ENCODE measurements at places on chromosomes 4 and X.

- DNase-seq = no peak
Measured at GRCh38 chrX:65731684-65732289, 64.3 kb downstream of the MSN start.

DNA sequence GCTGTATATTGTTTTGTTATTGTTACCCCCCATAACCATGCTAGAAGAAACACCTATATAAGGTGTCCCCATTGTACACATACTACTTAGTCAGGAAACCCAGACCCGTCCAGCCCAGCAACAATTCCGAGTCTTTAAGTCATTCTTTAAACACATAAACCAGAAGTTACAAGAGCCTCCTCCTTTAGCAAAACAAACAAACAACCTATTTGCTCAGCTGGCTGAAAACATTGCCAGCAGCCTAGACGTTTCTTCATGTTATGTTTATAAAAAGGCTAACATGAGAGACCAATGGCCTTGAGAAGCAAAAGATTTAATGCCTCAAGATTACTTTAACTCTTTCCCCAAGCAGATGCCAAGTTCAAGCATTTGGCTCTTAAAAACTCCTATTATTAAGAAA, 1.4 kb downstream of the ACOX3 start:
- no peak for DNase-seq

- DNase-seq = no peak
Measured at GRCh38 chr4:155234206-155234605, 25.8 kb downstream of the NPY2R start.

- DNase-seq = no peak
Measured at GRCh38 chrX:20397587-20397986, 130.9 kb upstream of the RPS6KA3 start.

- DNase-seq = no peak
Measured at GRCh38 chr4:4758681-4759080, 100.8 kb upstream of the MSX1 start.

GRCh38 chr4:40057586-40058091, 989 bp downstream of the N4BP2 start:
- DNase-seq = peak; percentile 29

- no peak for DNase-seq
Measured at GRCh38 chr4:122997463-122998101, 75.2 kb upstream of the NUDT6 start.

GRCh38 chr4:86730310-86730709, 118.9 kb downstream of the SLC10A6 start:
- DNase-seq = no peak

DNA sequence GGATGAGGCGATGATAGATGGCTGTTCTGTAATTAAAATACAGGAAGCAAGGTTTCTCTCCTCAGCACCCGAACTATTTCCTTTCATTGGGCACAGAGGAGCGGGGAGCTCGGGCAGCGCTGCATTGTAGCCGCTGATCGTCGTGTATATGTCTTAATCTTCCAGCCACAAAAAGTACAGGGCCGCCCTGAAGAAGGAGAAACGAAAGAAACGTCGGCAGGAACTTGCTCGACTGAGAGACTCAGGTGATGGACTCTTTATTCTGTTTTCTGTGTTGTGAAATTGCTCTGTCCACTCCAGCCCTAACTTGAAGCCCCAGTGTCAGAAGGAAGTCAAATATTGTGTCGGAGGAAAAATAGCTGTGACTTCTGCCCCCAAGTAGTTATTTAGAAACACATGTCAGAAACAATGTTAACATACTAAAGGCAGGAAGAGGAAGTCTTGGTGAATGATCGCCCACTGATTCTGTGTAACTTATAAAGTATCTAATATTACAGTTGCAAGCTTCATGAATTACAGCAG, 546 bp downstream of the ZRSR2 start:
- DNase-seq = no peak

GRCh38 chr4:84799318-84799717, 167.2 kb downstream of the WDFY3 start:
- no peak for DNase-seq

GRCh38 chrX:123807835-123808416, 51.9 kb upstream of the XIAP start:
- no peak for DNase-seq

GRCh38 chrX:83845397-83845796, 15.5 kb upstream of the CYLC1 start:
- no peak for DNase-seq

DNA sequence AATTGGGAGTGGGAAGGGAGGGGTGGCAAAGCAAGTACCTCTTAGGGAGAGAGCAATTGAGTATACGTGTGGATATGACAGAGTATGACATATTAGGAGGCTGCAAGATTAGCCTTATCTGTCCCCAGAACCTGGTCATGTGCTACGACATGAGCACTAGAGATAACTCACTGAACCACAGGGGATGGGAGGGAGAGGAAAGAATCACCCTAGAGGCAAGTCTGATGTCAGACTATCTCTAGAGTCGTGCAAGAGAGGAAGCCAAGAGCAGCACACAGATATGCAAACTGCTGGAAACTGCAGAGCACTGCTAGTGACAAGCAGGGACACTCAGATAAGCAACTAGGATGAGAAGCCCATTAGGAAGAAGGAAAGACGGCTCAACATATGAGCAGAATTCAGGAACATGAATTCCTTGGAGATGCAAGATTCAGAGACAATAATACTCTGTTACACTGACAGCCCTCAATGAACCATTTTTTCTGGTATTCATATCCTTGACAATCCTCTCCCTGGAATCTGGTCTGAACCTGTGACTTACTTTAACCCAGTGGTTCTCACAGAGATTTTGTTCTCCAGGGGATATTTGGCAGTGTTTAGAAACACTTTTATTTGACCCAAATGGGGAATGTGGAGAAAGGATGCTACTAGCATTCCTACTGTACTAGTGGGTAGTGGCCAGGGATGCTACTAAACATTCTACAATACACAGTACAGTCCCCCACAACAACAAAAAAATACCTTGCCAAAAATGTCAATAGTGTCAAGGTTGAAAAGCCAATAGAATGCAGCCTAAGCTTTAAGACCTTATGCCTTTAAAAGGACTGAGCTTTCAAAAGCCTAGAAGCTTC, 84.0 kb upstream of the BMP2K start:
- DNase-seq = no peak

GRCh38 chr4:71126719-71127118, 133.3 kb downstream of the DCK start:
- DNase-seq = no peak

DNA sequence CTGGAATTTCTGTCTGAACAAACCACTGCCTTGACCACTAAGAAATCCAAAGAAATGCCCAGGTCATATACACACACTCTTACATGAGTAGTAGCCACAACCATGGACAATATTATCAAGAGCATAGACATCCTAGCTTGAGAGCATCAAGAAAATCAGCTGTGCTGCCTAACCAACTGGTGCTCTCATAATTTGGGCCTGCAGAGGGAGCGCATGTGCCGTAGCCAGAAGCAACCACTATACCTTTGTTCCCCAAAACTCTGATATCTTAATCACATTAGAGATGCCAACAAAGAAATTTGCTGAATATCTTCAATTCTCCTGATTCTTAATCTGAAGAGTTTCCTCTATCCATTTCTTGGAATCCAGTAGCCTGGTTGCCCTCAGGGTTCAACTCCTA, 163.6 kb downstream of the ZNF674 start:
- DNase-seq = no peak

- DNase-seq = no peak
Measured at GRCh38 chrX:64195862-64196261, 9.6 kb downstream of the AMER1 start.

DNA sequence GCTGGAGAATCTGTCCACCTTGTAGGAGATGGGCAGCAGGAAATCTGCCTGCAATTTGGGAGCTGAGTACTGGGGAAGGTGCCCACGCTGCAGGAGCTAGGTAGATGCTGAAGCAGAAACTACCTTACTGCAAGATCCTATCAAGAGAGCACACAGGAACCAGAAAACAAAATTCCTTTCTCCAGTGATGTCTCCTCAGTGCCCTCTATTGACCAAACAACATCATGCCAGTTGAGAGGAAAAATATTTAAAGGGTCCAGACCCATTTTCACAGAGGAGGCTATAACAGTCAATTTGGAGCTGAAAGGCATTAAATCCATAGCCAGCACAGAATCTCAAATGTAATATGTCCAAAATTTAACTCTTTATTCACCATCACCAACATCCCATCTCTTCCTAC, 406.8 kb downstream of the SLITRK2 start:
- no peak for DNase-seq

- no peak for DNase-seq
Measured at GRCh38 chr4:42519803-42520417, 122.6 kb downstream of the SHISA3 start.

DNA sequence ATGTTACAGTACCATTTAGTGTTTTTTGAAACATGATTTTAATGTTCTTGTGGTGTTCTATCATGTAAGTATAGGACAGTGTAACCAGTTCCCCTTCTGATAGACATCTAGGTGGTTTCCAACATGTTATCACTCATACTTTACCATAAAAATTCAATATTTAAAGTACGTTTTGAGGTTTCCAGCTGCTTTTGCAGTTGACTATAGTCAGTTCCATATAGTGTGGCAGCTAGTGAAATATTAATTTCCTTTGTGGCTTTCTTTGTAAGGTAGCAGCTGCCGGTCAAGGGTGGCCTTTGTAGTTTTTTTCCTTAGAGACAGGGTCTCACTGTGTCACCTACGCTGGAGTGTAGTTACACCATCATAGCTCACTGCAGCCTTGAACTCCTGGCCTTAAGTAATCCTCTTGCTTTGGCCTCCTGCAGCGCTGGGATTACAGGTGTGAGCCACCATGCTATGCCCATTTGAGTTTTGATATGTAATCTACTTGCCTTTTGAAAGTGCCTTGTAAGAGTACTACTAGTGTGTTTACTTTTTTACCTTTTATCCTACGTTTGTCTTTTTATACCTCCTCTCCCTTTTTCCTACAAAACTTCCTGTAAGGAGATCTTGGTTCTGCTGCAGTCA, 63.0 kb downstream of the ARHGAP10 start:
- no peak for DNase-seq

GRCh38 chr4:186826006-186826405, 102.3 kb upstream of the FAT1 start:
- DNase-seq = no peak

- DNase-seq = no peak
Measured at GRCh38 chrX:102593367-102593766, 5.9 kb upstream of the ARMCX5 start.

DNA sequence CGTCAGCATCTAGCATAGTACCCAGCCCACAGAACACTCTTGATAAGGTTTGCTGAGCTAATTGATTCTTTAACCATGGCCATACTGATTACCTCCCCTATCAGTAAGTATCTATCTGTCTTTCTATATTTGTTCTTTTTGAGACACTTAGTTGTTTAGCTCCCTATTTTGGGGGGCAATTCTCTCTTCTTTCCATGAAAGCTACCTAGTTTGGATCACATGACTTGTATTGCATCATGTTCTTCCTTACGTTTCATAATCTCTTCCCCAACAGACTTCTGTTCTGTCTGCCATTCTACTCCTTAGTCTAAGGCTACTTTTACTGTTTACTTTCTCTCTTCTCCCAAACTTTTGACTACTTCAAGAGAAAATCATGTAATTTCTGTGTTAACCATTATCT, 39.0 kb downstream of the TBC1D19 start:
- DNase-seq = no peak

DNA sequence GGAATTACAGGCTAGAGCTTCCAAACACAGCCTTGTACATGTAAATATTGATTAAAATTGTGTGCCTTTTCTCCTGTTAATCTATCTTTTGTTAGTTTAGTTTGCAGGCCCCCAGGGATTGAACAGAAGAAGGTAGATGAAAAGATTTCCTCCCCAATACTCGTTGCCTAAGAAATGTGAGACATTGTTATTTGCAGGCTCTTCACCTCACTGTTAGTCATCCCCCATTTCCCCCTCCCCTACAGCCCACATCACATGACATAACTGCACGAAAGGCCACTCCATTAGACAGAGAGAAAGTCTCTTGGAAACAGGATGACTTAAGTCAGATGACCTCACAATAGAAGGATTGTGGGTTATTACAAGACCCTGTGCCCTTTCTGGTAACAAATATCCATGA, 13.3 kb upstream of the MID1 start:
- DNase-seq = no peak

DNA sequence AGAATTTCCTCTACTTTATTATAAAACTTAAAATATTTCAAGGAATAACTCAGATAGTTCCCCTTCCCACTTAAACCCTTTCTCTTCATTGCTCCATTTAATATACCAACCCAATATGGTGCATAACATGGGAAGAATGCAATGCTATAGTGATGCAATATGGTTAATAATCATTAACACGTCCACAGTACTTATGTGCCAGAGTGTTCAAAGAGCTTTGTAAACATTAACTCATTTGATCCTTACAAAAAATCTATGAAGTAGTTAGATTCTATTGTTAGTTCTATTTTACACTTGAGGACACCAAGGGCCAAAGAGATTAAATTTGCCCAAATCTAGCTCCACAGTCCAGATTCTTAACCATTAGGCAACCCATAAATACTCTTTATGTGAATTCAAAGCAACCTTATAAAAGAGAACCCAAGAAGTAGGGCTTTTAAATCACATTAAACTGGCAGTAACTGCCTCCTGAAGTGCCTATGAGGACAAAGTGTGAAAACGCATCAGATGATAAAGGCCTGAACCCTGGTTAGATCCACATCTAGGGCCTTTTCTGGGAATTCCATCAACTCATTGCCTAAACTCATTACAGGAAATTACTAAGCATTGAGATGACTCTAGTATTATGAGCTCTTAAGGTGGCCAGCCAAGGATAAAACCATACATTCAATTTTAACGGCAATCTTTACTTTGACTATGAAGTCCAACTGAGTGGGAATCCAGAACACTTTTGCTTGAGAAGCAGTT, 94.3 kb downstream of the AREG start:
- no peak for DNase-seq

DNA sequence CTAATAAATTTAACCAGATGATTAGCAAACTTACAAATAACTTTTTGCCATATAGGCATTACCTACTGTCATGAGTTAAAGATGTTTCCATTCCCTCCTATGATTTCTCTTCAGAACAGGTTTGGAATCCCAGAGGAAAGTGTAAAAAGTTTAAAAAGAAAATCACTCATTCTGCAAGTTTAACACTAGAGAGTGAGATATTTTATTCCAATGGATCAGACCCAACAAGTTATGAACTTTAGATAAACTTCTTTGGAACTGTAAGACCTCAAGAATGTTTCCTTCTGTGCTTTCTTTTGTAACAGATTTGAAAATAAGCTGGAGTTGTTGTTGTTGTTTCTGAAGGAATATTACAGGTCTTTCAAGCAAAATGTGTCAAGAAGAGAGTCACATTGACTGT, 51.6 kb downstream of the PPP3CA start:
- no peak for DNase-seq

- DNase-seq = no peak
Measured at GRCh38 chrX:147962476-147962875, 18.7 kb upstream of the FMR1NB start.

Data from anterior cingulate cortex (tissue), 58 donors.